ENCODE measurements at places on chromosomes 3 and 15.
A peak's percentile ranks its signal among the peaks of the same experiment; 100 is the strongest.

DNA sequence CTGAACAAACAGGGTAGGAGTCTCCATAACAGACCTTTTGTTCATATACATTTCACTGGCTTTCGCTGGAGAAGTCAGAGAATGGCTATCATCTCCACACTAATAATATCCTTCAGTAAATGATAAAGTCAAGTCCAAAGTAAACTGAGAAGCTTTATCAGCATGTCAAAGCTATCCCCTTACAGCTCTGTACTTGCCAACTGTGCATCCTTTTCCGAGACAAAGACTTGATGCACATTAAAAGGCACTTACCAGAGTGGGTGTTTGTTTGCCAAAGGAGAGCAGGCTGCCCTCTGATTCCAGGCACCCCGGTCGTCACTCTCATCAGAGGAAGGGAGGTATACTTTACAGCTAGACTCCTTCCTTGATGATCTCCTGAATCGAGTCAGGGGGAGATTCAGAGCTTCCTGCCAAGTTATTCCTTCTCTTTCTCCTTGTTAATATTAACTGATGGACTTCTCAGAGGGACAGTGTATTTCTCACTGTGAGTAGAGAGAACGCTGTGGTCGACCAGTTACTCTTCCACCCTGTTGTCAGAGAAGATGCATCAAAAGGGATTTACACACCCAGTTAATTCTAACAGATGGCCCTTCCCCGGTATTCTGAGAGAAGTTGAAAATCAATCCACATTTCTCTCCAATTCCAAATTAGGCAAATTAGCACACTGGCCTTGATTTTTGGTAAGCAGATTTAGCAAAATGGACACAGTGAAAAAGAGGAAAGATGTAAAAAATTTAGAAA is 504.7 kb upstream of the NR2F2 start:
- DNase-seq, result no peak

- DNase-seq, result no peak
These were observed 89.6 kb upstream of the AADACL2 start for GRCh38 chr3:151644020-151644620.

GRCh38 chr3:169094204-169094603 is 569.3 kb downstream of the MECOM start:
- no peak for DNase-seq

DNA sequence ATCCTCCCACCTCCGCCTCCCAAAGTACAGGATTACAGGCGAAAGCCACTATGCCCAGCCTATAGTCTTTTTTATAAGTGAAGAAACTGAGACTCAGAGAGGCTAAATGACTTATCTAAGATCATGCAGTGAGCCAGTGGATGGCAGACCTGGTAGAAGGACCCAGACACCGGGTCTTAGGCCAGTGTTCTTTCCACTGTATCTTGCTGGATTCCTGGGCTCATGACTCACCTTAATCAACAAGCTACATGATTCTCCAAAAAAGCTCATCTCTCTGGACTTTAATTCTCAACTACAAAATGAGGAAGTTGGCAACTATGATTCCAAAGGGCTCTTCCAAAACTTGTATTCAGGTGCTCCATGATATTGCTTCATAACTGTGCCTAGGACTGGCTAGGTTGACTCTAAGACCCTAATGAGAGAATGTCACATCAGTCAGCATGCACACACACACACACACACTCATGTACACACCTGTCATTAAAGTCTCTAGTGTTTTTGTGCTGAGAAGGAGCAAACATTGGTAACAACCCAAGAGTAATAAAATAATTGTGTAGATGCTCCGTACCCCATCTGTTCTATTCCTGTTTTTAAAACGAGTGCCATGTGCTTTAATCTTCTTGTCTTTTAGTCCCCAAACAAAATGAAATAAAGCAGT is 89.7 kb upstream of the SLC4A7 start:
- DNase-seq, result no peak

GRCh38 chr3:57637391-57637790 is 40.2 kb upstream of the ARF4 start:
- DNase-seq, result no peak

DNA sequence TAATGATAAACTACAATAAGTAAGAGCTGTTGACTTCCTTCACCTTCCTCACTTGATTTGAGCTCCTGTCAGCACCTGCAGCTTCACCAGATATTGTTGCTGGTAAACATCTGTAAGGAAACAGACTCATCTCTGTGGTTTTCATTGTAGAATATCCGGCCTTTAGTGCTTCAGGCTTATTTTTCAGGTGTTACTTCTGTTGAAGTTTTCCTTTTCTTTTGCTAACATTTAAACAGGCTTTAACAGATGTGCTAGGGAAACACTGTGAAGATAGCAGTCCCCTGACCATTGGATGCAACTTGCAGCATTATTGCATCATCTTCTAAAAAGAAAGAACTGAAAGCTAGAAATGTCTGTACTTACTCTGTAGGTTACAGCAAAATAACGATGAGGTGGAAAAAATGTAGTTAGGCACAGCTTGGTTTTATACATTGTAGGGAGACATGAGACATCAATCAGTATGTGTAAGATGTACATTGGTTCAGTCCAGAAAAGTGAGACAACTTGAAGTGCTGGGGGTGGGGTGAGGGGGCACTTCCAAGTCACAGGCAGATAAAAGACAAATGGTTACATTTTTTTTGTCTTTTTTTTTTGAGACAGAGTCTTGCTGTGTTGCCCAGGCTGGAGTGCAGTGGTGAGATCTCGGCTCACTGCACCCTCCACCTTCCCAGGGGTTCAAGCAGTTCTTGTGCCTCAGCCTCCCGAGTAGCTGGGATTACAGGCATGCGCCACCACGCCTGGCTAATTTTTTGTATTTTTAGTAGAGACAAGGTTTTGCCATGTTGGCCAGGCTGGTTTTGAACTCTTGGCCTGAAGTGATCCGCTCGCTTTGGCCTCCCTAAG is 10.2 kb downstream of the EDEM1 start:
- DNase-seq, result peak; percentile 72

- DNase-seq, result peak; percentile 22
These were observed 3.7 kb downstream of the ISL2 start for GRCh38 chr15:76340198-76340802.

DNA sequence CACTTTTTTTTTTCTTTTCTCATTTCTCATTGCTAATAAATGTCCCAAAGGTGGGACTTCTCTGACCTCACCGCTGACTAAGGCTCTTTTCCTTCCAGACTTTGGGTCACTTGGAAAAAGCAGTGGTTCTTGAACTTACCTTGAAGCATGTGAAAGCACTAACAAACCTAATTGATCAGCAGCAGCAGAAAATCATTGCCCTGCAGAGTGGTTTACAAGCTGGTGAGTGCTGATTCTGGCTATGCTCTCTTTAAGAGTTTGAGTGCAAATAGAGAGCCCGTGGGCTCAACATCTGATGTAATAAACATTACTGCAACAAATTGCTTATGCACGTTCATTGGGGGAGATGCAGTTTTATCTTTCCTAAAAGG is 2.0 kb downstream of the BHLHE40 start:
- DNase-seq, result peak; percentile 27

- DNase-seq, result peak; percentile 100
These were observed 345 bp upstream of the CDV3 start for GRCh38 chr3:133573054-133573628.

DNA sequence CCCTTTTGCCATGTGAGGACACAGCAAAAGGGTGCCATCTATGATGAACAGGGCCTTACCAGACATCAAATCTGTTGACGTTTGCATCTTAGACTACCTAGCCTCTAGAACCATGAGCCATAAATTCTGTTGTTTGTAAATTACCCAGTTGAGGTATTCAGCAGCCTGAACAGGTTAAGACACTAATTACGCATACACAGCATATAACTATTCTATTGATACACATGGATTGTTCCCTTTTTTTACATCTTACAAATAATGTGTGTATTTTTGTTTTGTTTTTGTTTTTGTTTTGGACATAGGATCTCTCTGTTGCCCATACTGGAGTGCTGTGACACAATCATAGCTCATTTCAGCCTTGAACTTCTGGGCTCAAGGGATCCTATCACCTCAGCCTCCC is 255.5 kb downstream of the OPA1 start:
- no peak for DNase-seq

DNA sequence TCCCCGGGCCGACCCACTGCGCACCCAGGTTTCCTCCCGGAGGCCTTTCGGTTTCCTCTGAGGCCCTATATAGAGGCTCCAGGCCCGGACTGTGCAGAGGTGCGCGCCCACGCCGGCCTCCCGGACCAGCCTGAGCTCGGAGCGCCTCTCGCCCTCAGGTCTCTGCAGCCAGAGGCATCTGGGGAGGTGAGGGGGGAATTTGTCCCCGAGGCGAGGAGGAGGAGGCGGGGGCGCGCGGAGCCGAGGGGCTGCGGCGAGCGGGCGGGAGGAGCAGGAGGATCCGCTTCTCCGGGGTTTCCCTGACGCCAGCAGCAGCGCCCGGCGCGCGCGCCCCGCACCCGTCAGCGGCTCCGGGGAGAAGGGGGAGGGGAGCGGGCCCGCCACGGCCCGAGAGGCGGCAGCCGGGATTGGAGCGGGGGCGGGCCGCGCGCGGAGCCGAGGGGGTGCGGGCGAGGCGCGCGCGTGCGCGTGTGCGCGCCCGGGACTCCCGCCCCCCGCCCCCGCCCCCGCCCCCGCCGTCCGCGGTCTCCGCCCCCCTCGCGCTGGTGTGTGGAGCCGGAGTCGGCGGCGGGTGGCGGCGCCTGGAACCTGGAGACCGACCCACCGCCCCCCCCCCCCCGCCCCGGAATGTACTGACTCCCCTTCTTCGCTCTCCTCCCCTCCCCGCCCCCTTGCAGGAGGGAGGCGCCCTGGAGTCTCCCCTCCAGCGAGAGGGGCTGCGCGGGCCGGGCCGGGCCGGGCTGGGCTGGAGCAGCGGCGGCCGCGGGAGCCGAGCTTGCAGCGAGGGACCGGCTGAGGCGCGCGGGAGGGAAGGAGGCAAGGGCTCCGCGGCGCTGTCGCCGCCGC is at the start of gene NEO1:
TSS of gene NEO1 (plus strand) at position 657 of the 846 bp plus-strand sequence. CDS start 213 bp downstream, outside the sequence.
- DNase-seq, result peak; percentile 90

- peak; percentile 29 for DNase-seq
These were observed 775 bp upstream of the CCDC39 start for GRCh38 chr3:180680097-180680430.

DNA sequence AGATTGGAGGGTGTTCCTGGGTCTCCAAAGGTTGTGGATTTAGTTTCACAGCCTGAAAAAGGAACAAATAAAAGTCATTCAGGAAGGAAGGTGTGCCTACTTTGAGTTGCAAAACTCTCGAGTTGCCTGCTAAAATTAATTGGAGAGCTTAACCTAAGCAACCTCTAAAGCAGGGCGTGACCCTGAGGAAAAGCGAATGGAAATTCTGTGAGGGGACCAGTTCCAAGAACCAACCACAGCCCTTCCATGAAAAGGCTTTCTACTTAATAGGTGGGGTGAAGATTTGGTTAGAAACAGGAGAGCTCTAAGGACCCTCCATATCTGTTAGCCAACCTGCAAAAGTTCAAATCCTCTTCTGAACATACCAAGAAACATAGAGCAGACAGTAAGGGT is 1.5 kb downstream of the CD80 start:
- DNase-seq, result no peak

DNA sequence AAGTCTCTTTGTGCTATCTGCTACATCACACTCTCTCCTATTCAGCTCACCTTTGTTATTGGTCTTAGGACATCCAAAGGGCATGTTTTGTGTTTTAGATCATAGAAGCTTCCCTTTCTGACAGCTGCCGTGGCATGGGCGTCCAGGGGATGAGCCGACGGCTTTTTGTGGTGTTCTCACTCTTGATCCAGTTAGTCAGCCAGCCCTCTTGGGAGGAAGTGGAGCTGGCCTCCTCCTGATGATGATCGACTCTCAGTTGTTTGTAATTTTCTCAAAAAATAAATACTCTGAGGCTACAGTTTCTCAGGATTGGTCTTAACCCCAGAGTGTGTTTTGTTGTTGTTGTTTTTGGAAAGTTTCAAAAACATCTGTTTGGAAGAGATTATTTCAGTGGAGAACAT is 34.4 kb downstream of the BOC start:
- DNase-seq, result no peak
